Stimulated activated CD4-positive, alpha-beta T cell treated with anti-CD3 and anti-CD28 coated beads, Interleukin-15, amount 100 ng/mL, for 1 hour (primary cell): ENCODE measurements at places on chromosomes 3 and 15.

DNA sequence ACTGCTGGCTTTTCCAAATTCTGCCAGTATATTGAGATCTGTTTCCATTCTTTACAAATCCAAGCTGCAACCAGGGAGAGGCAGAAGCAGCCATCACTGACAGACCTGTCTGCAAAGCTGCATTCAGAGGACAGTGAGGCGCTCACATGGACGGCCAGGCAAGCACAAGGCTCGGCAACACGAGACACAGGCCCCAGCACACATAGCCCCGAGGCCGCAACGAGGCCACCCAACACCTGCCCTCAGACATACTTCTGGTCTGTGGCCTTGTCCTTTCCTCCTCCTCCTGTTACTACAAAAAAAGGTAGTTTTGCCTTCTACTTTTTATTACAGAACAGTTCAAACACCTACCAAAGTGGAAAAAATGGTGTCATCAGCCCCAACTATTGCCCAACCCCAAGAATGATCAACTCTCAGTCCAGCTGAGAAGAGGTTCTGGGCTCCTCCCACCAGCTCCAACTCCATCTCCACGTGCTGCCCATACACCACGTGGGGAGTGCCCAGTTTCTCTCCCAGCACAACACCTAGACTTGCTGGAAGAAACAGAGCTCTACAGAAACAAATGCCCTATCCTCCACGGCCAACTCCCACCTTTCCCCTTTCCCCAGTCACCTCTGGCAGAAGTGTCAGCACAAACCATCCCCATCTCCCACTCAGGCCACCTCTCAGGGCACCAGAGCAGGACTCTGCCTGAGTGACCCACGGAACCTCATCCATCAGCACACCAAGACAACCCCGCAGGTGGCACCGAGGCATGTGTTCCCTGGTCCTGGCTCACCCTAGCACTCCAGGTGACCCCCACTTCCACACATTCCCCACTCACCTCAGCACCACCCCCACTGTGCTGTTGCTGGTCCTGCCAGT, 7.4 kb downstream of the ZXDC start:
- DNase-seq = no peak

DNA sequence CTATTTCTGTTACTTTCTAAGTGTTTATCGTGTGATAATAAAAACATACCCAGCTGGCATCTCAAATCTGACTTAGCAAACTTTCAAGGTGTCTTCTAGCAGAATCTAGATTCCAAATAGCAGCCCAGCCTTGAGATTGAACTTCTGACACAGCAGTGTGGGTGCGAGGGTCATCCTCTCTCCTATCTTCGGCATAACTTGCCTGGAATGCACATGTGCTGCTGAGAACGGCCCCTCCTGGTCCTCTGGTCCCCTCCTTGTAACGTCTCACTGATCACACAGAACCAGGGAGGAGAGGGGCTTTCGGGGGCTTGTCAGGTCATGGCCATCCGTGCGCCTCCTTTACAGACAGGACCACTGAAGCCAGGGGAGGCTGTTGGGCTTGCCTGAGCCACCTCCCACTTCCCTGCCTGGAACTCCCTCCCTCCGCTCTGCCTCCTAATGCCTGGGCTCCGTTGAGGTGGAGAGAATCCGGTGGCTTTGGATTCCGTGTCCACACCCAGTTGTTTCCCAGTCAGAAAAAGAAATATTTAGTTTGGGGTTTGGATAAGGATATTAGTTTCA, 344.4 kb upstream of the C2CD4B start:
- DNase-seq = no peak

DNA sequence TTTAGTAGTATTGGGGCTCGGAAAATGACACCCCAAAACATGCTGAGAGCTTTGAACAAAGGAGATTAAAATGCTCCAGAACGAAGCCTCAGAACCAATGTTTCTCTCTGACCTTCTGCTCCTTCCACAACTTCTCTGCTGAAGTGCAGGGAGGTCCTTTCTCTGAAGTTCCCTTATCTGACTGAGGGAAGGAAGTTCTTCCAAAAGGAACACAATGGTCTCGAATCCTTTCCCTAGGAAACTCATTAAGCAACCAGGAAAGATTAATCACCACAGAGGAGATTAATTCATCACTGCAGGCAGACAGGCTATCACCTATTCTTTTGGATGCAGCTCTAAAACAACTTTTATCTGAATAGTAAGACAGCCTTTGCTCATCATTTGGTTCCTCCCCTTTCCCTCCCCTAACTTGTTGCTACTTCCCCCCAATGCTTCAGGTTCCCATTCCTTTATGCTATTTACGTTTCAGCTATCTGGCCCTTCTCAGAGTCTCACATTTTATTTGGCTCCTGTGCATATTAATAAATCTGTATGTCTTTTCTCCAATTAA, 18.2 kb upstream of the WDR49 start:
- no peak for DNase-seq

DNA sequence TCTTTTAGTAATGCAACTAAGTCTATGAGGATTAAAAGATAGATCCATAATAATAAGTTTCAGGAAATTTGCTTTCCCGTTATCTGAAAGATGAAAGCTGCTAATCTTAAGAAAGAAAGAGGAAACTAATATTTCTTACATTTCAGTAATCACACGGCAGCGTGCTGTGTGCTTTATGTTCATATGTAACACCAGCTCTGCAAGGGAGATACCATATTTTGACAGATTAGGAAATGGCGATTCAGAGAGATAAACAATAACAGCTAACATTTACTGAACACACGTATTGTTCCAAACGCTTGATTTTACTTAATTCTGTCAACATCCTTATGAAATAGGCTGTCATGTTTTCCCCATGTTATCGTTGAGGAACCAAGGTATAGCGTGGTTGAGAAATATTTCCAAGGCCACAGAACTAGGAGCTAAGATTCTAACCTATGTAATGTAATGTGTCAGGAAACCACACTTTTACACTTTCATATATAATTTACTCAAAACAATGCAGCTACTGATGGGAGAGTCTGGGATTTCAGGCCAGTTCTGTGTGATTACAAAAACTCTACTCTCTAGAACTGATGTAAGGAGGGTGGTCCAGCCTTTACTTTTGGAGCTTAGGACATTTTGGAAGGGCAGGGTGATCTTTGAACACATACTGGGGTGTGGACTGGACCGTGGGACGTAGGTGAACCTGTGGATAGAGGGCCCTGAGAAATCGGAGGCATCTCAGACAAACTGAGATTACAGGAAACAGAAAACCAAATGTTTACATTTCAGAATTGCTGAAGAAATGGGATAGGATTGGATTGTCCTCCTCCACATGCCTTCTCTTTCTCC, 100.6 kb downstream of the IL1RAP start:
- no peak for DNase-seq

GRCh38 chr3:177231242-177231641, 34.0 kb upstream of the TBL1XR1 start:
- DNase-seq = no peak
